Choroid plexus epithelial cell (primary cell): ENCODE measurements at places on chromosomes 11 and 22.

- DNase-seq, result no peak
Measured at GRCh38 chr11:96185220-96185768, 157.7 kb downstream of the MAML2 start.

- DNase-seq, result no peak
Measured at GRCh38 chr11:70079691-70080090, 1.6 kb downstream of the ANO1 start.

- no peak for DNase-seq
Measured at GRCh38 chr11:15097411-15097810, 17.3 kb upstream of the INSC start.

DNA sequence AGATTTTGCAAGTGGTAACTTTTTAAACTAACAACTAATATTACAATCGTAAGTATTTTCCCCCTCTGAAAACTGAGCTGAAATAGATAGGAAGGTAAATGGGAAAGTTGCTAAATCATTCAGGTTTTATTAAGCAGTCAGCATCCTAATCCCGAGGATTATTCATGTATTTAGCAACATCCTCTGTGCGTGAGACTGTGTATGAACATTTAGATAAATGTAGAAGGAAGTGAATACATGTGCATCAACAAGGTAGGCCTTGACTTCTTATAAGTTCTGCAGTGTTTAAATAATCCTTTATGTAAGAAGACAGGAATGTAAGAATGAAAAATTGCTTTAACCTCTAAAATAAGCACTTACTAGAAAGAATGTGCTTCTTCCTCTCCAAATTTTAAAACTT is 745.9 kb upstream of the TENM4 start:
- DNase-seq, result no peak

- no peak for DNase-seq
Measured at GRCh38 chr11:45341372-45341771, 55.2 kb upstream of the SYT13 start.
